ENCODE measurements at places on chromosomes 5 and 9. TPM values are rescaled to one million over a fixed set of nuclear protein-coding genes. Genes with fewer than 3 reads are reported as not detected.

The FAXDC2 gene
- 23.0 TPM for polyA plus RNA-seq

The FOCAD gene
- polyA plus RNA-seq: 9.5 TPM

The FGF18 gene
- polyA plus RNA-seq: 1.2 TPM

The DCTN4 gene
- polyA plus RNA-seq: 22.7 TPM

All from right cardiac atrium (tissue), 5 donors.